ENCODE measurements at places on chromosomes 1 and 21. TPM values are rescaled to one million over a fixed set of nuclear protein-coding genes. Genes with fewer than 3 reads are reported as not detected.

Gene CFHR3
- 0.27 TPM for total RNA-seq

Gene SELENON
- 31.2 TPM for total RNA-seq

Gene CASZ1
- total RNA-seq = 5.2 TPM

Gene MRPL24
- total RNA-seq = 22.9 TPM

Gene PLD5
- 0.33 TPM for total RNA-seq

Gene KCNE2
- total RNA-seq = not detected

DNA sequence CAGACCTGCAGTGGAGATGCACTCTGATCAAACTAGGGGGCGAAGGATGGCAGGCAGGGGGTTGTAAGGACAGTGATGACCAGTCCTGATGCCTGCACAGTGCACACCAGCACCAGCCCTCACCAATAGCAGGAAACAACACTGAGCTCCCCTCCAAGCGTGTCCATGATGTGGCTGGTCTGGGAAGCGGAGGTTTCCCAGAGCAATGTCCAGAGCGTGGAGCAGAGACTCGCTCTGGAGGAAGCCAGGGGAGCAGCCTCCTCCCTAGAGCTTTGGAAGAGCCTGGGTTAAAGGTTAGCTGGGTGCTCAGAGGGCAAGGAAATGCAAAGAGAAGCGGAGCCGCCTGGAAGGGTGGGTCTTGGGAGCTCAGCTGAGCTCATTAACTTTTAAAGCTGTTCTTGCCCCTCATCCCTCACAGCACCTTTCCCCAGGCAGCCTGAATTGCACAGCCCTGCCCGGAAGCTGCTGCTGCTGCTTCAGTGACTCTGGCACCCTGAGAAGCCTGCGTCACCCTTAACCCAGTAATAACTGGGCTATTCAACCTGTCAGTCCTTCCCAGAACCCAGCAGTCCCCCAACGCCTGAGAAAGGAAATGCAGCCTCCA, 162.2 kb upstream of the RAB4A start:
- DNase-seq = peak; percentile 84

GRCh38 chr1:245217853-245218608, 63.2 kb downstream of the KIF26B start:
- no peak for DNase-seq

DNA sequence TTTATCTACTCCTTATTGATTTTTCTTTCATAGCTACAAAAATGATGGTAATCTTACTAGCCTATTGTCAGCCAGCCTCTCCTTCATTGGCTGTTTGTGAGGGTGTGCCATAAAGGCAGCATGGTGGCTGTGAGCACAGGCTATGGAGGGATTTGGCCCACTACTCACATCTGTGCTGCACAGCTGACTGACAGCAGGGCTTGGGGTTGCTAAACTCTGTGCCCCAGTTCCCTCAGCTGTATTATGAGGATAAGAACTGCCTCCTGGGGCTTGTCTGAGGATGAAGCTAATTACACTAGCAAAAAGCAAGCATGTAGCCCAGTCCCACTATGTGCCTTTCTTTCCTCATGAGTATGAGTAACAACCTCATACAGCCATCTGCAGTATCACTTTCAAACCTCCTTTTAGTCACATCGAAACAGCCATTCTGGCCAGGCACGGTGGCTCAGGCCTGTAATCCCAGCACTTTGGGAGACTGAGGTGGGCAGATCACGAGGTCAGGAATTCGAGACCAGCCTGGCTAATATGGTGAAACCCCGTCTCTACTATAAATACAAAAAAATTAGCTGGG, 66.2 kb downstream of the COQ8A start:
- no peak for DNase-seq

DNA sequence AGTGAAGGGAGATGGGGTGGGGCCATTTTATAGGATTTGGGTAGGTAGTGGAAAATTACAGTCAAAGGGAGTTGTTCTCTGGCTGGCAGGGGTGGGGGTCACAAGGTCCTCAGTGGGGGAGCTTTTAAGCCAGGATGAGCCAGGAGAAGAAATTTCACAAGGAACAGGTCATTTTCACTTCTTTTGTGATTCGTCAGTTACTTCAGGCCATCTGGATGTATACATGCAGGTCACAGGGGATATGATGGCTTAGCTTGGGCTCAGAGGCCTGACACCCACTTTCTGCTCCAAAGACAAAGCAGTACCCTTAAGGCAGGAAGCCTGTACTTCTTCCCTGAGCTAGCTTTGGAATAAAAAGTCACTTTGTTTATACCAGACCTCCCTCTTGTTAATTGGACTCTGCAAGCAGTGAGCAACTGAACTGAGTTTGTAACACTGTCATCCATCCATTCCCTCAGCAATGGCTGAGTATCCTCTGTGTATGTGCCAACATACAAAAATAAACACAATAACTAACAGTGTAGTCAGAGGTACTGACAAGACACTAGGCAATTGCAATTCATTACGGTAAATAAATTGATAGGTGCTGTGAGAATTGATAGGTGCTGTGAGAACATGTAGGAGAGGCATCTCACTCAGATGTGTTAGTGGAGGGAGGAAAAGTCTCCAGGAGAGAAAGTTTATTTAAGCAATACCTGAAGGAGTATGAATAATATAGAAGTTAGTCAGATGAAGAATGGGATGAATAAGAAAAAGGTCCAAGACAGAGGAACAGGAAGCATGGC, 14.7 kb upstream of the RGS2 start:
- no peak for DNase-seq

DNA sequence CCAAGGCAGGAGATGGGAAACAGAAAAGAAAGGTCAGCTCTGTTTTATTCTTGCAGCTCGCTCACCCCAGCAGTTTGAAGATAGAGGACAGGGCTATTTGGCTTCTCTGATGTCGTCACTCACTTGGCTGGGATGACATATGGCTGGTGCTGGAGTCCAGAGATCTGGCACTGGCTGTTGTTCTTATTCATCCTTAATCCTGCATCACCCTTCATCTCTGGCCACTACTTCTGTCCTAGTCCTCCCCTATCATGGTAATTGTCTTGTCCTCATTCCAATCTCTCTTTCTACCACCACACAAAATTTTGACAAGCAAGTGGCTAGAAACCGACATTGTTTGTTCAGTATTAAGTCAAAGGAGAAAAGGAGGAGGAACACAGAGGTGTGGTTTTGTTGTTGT, 103.8 kb upstream of the PDE4B start:
- no peak for DNase-seq

DNA sequence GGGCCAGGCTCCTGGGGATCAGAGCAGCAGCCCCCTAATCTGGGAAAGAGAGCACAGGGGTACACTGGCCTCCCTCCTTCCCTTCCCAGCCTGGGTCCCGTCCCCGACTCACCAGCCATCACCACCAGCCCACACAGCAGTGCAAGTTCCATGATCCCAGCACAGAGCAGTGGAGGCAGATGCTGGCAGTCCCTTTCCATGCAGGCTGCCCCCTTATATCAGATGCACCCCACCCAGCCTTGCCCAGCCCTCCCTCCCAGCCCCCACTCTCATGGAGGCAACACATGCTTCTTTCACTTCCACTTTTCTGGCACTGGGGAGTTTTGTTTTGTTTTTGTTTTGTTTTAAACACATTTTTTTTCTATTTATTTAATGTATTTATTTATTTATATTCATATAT, at the start of gene PLA2G2D:
Gene PLA2G2D, minus strand, starts transcription at position 190 of the 400 bp plus-strand sequence. Its CDS starts 38 bp downstream, at position 152.
- no peak for DNase-seq

DNA sequence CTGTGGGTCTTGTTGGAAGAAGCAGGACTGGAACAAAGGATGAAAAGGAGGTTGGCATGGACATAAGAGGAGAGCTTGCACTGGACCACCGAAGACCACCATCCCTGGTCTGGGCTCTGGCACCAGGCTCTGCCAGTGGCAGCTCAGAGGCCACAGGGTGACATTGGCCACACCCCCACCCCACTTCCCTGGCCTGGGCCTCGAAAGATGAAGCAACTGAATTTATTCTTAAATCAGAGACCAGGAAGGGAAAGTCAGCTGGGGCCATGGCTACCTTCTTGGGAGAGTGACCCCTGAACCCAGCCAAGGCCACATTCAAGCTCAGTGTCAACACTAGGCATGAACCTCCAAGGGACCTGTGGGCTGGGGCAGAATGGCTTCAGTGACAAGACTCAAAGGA, 4.0 kb downstream of the KLHDC7A start:
- no peak for DNase-seq

GRCh38 chr1:180510882-180511281, 8.5 kb upstream of the ACBD6 start:
- no peak for DNase-seq

DNA sequence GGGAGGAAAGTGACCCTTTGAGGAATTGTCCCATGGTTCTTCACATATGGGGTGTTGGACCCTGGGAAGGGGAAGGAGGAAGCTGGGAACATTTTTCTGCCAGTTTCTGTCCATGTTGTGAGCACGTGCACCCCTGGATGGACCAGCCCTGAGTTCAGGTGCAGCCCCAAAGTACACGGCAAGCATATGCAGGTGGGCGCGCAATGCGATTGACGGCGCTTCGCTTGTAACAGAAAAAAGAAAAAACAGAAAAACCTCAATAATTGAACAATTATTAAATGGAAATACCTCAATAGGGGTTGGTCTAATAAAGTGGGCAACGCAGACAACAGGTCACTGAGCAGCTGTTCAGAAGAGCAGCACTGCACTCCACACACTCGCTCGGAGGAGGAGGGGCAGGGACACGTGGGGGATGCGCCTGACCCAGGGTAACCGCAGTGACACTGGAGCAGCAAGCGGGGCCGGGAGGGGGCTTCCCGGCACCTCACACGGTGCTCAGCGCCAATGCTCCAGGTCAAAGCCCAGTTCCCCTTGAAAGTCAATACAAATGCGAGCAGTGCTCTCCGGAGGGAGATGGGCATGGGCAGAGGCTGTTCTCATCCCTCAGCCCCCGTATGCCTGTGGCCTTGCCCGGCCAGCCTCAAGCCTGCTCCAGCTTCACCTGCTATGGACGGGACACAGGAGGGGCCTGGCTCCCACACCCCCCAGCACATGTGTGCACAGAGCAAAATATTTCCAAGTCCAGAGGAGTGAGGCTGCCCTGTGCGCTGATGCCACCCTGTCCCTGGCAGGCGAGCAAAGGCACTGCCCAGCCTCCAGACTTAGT, 6.6 kb upstream of the ACTRT2 start:
- no peak for DNase-seq

GRCh38 chr1:61140778-61141177, 58.4 kb downstream of the NFIA start:
- no peak for DNase-seq

DNA sequence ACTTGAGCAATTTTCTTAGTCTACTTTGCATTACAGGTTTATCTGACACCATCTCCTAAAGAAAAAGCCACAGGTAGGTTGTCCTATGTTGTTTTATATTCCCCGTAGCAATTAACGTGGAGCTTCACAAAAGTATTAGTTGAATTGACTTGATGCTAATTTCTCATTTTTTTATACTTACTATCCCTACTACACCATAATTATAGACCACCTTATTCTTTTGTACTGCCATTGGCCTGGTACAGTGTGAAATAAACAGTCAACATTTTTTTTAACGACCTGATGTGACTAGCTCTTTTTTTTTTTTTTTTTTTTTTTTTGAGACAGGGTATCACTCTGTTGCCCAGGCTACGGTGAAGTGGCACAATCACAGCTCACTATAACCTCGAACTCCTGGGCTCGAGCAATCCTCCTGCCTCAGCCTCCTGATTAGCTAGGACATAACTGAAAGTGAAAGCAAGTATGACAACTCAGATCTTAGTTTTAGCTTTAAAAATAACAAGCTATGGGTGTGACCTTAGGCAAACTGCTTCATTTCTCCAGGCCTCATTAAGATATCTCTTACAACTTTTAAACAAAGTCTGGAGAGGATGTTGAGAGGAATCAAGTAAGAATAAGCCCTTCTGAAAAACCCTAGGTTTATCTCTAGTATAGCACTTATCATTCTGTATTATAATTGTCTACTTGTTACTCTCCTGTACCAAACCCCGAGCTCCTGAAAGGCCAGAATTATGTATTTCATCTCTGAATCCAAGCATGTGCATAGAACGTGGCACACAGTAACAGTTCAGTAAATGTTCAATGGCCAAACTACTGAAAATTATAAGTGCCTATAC, 49.5 kb downstream of the LUZP1 start:
- no peak for DNase-seq

GRCh38 chr1:89546082-89546889, 21.7 kb downstream of the LRRC8B start:
- peak; percentile 7 for DNase-seq

- DNase-seq = no peak
Measured at GRCh38 chr1:28518745-28519341, 13.0 kb downstream of the RCC1 start.

DNA sequence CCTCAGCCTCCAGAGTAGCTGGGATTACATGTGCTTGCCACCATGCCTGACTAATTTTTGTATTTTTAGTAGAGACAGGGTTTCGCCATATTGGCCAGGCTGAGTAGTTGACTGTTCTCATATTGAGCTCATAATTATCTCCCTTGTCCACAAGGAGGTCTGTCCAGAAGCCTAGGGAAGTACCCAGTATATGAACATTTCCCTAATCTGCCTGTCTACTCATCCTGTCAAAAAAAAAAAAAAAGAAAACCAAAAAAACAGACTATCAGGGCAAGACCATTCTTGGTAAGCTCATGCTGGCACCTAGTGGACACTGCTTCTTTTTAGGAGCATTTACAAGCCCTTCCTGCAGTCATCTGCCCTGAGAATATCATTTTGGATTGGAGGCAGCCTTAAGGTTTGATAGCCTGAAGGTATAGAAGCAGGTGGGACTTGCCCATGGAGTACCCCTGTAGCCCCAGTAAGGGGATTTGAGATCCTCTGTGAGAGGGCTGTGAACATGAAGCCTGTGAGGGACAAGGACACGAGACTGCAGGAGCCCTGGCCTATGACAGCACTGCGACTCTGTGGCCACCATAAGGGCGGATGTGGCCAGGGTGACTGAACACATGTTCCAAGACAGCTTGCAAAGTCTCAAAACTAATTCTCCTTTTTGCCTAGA, 10.8 kb upstream of the DUSP12 start:
- peak; percentile 10 for DNase-seq

DNA sequence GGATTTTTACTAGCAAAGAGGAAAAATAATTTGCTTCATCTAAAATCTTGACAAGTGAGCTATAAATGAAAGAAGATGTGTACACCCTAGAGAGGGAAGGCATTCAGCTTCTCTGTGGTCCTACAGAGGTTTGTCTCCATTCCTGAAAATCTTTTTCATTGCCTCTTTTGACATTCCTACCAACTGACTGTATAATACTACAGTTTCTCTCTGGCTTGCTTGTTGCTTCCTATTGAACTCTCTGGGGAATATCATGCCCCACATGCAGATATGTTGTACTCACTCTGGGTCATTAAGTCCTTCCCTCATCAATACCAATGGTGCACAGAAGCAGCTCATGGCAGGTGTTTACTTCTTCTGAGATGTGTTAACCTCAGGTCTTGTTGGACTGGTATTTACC, 371.2 kb upstream of the PLXNA2 start:
- no peak for DNase-seq

GRCh38 chr1:12595757-12596006, 22.3 kb downstream of the DHRS3 start:
- no peak for DNase-seq

GRCh38 chr1:162357681-162358266, 18.9 kb downstream of the SPATA46 start:
- DNase-seq = no peak

GRCh38 chr1:176717066-176717750, 254.2 kb downstream of the PAPPA2 start:
- no peak for DNase-seq

GRCh38 chr1:223765719-223766340, 53.5 kb downstream of the CAPN2 start:
- no peak for DNase-seq

- no peak for DNase-seq
Measured at GRCh38 chr1:3007298-3008147, 13.7 kb upstream of the ACTRT2 start.
